HT-29 (cell line): ENCODE measurements at places on chromosomes 3 and 15. TPM values are rescaled to one million over a fixed set of nuclear protein-coding genes. Genes with fewer than 3 reads are reported as not detected.
A peak's percentile ranks its signal among the peaks of the same experiment; 100 is the strongest.

ARL6 gene
- 2.7 and 3.7 TPM in 2 replicates for total RNA-seq

OCA2 gene
- total RNA-seq, result not detected in 2 replicates

- DNase-seq, result peak; percentile 41
Measured at GRCh38 chr15:66498501-66499386, 1.2 kb upstream of the SNAPC5 start.

GRCh38 chr3:133980550-133980949 lies 49.2 kb downstream of the SLCO2A1 start:
- DNase-seq, result no peak

DNA sequence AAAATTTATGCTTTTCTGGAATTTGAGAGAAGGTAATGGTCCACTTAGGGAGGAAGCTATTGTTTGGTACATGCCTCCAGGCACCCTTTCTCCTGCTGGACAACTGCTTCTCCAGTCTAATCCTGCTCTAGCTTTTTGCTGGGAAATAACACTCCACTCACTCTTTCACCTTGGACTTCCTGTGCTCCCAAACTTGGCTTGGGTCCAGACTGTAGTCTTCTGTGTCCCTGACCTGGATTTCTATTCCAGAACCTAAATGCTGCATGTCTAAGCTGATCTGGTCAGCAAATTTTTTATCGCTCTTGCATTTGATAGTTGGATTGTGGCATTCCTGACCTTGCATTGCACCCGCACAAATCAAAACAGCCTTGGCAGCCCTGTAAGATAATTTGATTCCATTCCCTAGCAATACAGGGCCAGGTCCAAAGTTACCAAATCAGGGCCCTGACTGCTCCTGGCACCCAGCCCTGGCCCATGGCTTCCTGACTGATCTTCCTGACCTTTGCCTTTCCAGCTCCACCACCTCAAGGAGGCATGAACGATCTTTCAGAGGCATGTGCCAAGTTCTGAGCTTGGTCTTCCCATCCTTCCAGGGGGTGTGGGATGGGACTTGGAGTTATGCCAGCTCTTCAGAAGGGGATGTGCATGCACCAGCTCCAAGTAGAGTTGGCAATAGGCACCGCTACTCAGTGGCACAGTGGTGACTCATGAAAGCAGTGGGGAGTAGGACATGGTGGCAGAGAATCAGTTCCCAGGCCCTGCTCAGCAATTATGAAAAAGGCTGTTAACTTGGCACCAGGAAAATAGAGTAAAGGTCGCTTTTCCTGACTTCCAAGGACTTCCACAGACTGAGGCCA lies 43.9 kb upstream of the GOLGA8J start:
- peak; percentile 33 for DNase-seq

- no peak for DNase-seq
Measured at GRCh38 chr15:86002444-86002843, 77.2 kb upstream of the AGBL1 start.
